ENCODE measurements at places on chromosomes 11 and 22.
A peak's percentile ranks its signal among the peaks of the same experiment; 100 is the strongest.

GRCh38 chr11:70506986-70507385, 108.7 kb downstream of the CTTN start:
- DNase-seq = no peak

GRCh38 chr11:100640646-100641045, 46.4 kb upstream of the ARHGAP42 start:
- no peak for DNase-seq

GRCh38 chr22:38513063-38513462, 7.0 kb upstream of the DDX17 start:
- DNase-seq = peak; percentile 54

- DNase-seq = no peak
These were observed 20.1 kb downstream of the DGCR6L start for GRCh38 chr22:20299746-20300136.

GRCh38 chr22:27318516-27318915, 483.0 kb downstream of the MN1 start:
- no peak for DNase-seq
